ENCODE measurements at places on chromosomes 7 and 10. TPM values are rescaled to one million over a fixed set of nuclear protein-coding genes. Genes with fewer than 3 reads are reported as not detected.

- no peak for DNase-seq
Measured at GRCh38 chr7:152859781-152860191, 100.2 kb downstream of the ACTR3B start.

AVPI1 gene
- 17.6 TPM for total RNA-seq

DNA sequence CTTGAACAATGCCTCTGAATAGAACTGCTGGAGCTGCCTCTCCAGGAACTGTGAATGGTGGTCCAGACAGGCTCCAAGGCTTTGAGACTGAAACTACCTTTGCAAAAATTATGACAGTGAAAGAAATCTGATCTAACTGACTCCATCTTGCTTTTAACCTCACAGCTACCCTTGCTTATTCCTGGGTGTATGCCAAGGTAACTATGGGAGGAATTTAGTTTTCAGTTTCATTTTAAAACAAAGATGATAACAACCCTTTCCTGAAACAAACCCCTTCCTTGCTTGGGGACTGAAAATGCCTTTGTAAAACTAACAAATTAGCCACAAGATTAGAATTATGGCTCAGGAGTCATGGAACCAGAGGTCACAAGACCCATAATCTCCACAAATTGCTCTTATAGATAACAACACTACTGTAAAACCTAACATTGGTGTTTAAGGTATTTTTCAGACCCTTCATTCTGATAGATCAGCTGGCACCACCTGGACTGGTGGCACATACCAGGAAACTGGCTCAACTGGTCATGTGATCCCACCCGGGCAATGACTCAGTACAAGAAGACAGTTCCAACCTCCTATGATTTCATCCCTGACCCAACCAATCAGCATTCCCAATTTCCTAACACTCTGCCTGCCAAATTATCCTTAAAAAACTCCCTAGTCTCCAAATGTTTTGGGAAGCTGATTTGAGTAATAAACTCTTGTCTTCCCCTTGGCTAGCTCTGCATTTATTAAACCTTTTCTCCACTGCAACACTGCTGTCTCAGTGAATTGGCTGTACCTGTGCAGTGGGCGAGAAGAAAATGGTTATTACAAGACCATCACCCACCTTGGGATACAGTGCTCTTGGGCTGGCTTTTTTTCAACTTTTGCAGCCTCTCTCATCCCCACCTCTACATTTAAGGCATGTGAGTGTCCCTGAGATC lies 608.1 kb downstream of the TYW1 start:
- no peak for DNase-seq

TAS2R41 gene
- 0.81 TPM for total RNA-seq

DNA sequence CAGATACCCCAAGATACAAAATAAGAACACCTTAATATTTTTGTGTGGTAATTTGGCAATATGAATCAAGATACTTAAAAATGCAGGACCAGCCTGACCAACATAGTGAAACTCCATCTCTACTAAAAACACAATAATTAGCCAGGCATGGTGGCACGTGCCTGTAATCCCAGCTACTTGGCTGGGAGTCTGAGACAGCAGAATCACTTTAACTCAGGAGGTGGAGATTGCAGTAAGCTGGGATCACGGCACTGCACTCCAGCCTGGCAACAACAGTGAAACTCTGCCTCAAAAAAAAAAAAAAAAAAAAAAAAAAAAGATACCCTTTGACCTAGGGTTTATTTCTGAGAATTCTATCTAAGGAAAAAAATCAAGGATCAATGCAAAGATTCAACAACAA lies 450.7 kb downstream of the SORCS1 start:
- DNase-seq = no peak

SLC26A4 gene
- 0.57 TPM for total RNA-seq

MYL10 gene
- not detected for total RNA-seq

PAPOLB gene
- 0.19 TPM for total RNA-seq

DNA sequence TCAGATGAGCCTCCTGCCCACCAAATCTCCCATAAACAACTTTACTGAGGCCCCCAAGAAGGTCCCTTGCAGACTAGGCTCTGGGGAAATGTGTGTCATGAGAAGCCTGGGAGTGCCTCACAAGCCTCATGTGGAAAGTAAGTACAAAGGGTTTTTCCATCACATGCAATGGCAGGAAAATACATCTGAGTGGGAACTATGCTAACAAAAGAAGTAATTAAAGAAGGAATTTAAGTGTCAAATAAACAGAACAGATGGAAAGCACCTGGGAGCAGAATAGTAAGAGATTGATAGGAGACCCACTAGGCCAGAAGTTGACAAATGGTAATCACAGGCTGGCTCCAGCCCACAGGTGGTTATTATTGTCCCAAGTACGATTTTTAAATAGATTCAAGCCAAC lies 20.5 kb downstream of the GSAP start:
- DNase-seq = no peak
